ENCODE measurements at places on chromosomes 1 and 21. TPM values are rescaled to one million over a fixed set of nuclear protein-coding genes. Genes with fewer than 3 reads are reported as not detected.

Gene TMEM269
- 0.43 TPM for total RNA-seq

Gene THEM5
- total RNA-seq = not detected

Gene TRAF3IP3
- 0.49 TPM for total RNA-seq

Gene OPRD1
- 1.0 TPM for total RNA-seq

Gene HUNK
- total RNA-seq = 11.9 TPM

DNA sequence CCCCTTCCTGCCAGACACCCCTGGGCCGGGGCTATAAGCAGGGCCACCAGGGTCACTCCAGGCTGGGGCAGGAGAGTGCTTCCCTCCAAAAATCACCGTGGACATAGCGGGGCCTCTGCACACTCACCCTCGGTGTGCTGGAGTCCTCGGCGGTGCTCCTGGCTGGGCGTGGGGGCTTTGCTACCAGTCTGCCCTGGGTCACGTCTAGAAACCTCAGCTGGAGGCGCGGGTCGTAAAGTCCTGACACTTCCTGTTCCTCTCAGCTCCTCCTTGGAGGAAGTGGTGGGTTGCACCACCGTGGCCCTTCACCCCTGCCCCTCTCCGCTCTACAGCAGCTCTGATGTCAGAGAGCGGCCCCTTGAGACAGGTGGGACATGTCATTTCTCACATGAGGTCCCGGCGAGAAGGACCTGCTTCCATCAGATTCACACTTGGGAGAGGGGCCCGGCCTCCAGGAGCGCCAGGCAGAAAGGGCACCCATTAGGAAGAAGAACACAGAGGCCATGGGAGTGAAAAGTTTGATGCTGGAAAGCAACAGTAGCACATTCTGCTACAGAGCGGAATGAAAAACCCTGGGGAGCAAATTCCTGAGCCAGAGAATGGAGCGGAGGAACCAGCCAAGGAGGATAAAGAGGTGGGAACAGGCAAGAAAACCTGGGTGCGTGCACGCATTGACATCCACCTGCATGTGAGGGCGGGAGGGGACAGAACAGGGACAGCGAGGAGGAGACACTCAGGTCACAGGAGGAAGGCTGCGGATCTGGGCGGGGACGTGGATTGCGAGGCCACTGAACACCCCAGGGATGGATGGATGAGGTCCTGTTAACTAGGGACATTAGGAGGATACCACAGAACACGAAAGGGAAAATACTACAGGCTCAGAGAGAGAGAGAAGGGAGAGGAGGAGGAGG lies at the start of gene ITGB2:
Gene ITGB2 (minus strand): TSS at position 206 of the 911 bp plus-strand sequence. CDS start 10,117 bp downstream, outside the sequence.
- ATAC-seq = no peak

DNA sequence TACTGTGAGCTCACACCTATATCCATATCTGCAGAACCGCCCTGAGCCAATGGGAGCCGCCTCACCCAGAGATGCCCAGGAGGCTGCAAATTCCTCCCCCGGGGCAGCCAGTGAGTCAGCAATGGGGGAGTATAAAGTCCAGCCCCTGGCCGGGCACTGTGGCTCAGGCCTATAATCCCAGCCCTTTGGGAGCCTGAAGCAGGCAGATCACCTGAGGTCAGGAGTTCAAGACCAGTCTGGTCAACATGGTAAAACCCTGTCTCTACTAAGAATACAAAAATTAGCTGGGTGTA lies 5.0 kb upstream of the CLCNKB start:
- ATAC-seq = no peak

GRCh38 chr1:234725177-234726132 lies 115.5 kb upstream of the IRF2BP2 start:
- no peak for ATAC-seq

DNA sequence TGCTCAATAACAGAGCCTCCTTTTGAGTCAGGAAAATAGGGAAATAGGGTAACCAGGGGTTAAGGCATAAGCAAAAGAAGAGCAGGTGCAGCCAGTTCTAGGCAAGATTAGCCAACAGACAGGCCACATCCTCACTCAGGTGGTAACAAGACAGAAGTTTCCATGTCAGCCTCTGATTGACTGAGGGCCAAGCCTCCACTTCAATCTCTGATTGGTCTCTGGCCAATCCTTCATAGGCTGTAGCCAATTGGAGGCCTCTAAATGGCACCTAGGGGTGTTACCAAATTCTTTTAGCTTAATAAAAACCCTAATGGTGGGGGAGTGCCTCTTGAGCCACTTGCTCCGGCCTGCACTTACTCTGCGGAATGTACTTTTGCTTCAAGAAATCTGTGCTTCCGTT lies 37.2 kb downstream of the LACTBL1 start:
- no peak for ATAC-seq

GRCh38 chr1:111789142-111789541 lies 33.4 kb downstream of the DDX20 start:
- ATAC-seq = no peak

DNA sequence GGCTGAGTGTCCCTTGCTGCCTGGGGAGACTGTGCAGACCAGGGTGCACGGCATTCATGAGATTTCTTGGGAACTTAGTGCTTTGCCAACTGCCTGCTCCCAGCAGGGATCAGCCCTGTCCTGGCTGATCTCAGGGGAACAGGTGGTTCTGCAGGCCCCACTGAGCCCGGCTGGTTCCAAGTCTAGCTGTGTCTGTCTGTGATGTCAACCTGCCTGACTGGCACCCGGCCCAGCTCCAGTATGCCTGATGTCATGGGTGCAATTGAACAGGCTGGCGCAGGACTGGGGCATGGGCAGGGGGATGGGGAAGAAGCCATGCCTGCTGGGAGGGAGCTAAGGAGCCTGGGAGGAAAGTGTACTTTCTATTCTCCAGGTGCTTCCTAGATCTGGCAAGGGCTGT lies 227.1 kb downstream of the GRIK3 start:
- no peak for ATAC-seq

- no peak for ATAC-seq
Measured at GRCh38 chr1:17893891-17894631, 138.9 kb downstream of the ACTL8 start.
